ENCODE measurements at places on chromosomes 2 and 18.

DNA sequence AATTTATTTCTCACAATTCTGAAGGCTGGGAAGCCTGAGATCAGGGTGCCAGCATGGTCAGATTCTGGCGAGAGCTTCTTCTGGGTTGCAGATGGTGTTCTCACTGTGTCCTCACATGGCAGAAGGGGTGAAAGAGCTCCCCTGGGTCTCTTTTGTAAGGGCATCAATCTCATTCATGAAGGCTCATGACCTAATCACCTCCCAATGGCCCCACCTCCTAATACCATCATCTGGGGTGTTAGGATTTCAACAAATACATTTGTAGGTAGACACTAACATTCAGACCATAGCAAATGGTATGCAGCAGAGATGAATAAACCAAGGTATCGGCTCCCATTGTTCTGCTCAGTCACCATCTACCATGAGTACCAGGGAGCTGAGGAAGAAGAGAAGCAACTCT, 32.7 kb downstream of the YPEL5 start:
- DNase-seq, result no peak

DNA sequence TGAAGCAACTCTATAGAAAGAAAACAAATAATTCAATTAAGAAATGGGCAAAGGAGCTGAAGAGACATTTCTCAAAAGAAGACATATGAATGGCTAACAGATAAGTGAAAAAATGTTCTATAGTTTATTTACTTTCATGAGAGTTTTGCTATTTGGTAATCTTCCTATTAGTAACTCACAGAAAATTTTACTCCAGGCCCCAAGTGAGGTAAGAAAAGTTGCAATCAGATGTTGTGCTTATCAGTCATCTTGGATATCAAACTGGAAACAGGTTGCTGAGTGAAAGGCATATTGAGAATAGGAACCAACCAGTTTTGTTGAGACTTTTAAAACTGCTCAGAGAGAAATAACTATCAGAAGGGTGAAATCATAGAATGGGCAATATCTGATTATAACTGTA, 1179.0 kb upstream of the ACVR2A start:
- DNase-seq, result no peak

GRCh38 chr18:45588376-45589355, 26.6 kb upstream of the SLC14A2 start:
- peak; percentile 90 for DNase-seq

- DNase-seq, result peak; percentile 83
Measured at GRCh38 chr2:237254369-237254861, 159.5 kb downstream of the COL6A3 start.

DNA sequence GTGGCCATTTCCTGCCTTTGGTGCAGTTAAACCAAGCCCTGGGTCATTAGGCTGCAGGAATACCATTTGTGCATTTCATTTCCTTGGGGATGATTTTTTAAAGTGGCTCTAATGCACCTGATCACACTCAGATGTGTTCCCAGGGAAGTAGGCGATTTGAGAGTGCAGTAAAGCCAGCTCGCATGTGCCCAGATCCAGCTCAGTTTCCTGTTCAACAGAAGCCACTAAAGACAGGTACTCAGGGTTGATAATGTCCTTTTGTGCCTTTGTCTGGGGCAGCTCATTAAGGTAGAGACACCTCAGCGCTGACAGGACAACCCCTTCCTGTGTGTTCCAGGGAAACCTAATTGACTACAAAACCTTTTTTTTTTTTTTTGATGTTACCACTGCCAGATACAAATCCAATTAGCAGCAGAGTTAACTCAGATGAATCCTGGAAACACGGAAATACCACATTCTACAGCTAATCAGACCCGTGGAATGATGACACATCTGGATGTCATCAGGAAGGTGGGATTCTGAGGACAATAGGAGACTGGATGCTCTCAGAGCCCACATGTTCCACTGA, 15.2 kb upstream of the CHRNA1 start:
- peak; percentile 64 for DNase-seq

DNA sequence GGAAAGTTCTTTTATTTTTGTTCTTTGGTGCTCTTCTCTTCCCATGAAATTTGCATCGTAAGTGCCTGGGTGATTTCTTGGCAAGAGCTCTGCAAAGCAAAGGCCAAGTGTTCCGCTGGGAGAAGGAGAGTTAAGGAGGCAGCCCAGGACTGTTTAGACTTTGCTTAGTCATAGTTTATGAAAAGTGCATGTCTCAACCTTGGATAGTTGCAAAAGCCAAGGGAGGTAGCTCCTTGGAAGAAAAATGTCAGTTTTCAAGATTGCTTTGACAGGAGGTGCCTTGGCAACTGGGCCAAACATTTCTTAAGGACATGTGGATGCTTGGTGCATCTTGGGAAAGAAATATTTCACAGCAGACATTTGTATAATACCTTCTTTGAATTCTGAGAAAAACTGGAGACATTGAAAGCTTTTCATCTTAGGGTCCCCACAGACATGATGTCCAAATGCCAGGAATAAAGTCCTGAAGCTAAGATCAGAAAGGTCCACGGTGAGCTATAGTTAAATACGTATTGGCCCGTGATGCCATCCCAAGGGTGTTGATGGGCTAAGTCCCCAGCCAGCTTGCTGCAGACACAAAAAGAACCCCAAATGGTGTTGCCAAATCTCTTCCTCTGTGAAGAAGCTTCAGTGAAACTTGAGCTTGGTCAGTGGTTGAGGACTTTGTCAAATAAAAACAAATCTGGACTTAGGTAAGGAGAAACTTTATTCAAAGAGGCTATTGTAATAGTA, 96.3 kb upstream of the THUMPD2 start:
- DNase-seq, result peak; percentile 94

DNA sequence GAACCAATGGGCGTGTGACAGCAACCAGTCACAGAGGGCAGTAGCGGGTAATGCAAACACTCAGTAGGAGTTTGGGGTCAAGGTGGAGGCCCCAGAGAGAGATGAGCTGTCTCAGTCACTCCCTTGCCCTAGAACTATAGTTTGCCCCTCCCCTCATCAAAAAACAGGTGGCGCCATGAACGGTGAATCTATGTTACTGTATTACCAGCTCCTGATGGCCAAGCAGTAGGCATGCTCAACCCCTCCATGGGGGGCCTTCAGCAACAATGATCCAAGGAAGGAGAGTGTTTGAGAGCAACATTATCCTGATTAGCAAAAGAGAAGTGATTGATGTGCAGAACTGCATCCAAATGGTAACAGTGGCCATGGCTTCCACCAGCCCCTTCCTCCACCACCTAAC, 30.4 kb downstream of the TRABD2A start:
- DNase-seq, result no peak

- DNase-seq, result peak; percentile 45
Measured at GRCh38 chr18:13611601-13612195, 114.7 kb downstream of the FAM210A start.
